ENCODE measurements at places on chromosomes 6 and 20.

DNA sequence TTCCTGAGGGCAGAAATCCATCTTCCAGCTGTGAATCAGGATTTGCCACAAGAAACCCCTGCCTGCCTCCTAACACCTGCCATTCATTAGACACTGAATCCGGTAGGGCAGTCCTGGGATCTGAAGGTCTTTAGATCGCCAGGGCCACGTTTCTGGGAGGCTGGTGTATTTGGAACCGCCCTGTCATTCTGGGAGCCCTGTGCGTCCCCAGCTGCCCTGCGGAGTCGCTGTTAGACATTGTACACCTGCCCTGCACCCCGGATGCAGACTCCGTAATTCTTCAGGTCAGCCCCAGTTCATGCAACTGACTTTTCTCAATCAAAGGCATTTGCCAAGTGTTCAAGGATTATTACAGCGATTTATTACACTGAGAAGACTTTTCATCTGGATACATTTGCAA, 193.2 kb downstream of the TBC1D7 start:
- no peak for DNase-seq

GRCh38 chr20:42857446-42857845, 332.3 kb downstream of the PTPRT start:
- DNase-seq, result no peak

- DNase-seq, result no peak
Observed at GRCh38 chr20:38225900-38226263, 34.7 kb downstream of the KIAA1755 start.

GRCh38 chr6:148864941-148865340, 118.1 kb downstream of the UST start:
- DNase-seq, result no peak

- DNase-seq, result no peak
Observed at GRCh38 chr6:98880486-98880885, 46.1 kb downstream of the POU3F2 start.

- no peak for DNase-seq
Observed at GRCh38 chr6:137780447-137781034, 86.5 kb upstream of the TNFAIP3 start.

- no peak for DNase-seq
Observed at GRCh38 chr20:49866051-49866450, 49.3 kb downstream of the SPATA2 start.

DNA sequence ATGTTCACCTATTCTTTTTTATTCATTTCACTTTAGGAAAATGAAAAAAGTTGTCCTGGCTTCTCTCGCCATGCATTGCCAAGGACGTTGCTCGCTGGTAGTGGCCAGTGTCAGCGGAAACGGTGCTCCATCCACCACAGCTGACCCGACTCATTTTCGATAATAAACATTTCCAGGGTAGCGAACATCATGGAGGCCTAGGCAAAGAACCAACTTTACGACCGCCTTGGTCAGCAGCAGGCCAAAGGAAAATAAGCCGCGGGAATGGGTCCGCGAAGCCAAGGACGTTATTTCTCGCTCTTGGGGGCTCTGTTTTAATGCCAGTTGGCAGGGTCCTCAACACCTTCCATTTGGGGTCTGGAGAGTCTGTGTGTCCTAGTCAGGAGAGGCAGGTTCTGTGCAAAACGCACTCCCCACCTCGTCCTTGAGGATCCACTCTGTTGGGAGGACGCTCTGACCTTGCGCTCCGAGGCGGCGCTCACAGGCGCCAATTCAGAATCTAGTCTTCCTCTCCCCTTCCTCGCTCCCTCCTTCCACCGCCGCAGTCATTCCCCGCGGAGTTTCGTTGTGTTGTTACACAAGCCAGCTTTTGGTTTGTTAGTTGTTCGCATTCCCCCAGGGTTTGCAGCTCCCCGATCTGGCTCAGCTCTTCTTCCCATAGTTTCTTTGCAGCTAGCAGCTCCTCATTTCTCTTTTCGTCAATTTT, 4.1 kb upstream of the PAX1 start:
- DNase-seq, result no peak

GRCh38 chr6:109834595-109835437, 143.3 kb upstream of the GPR6 start:
- no peak for DNase-seq

DNA sequence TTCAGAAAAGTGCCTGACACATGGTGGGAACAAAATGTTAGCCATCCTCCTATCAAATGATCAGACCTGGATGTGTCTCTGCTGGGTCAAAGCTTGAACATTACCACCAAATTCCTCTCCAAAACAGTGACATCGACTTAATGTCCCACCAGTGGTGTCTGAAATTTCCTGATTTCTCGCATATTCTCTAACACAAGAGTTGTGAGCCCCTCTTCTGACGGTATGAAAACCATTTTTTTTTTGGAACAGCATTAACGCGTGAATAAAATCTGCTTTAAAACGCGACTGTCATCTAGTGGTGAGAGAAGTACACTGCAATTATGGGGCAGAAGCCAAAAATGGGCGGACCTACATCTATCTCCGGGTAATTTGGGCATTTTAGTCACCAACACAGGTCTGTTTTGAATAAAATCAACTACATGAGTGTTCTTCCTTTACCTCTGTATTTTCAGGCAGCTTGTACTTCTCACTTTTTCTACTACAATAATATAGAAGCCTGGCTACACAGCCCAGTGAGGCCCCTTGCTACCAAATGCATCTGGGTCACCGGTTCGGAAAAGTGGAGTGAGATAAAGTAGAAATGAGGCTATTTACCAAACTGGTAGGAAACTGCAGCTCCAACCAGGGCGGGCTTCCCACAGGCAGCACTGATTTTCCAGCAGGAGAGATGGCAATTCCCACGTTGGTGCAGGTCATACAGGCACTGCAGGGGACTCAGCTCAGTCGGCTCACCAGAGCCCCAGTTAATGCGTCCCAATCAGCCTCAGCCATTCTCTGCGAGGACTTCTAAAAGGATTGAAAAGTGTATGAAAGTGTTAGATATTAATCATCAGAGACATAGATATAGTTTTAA, 27.4 kb downstream of the MGME1 start:
- DNase-seq, result peak; percentile 54

GRCh38 chr6:139415365-139415764, 40.9 kb upstream of the CITED2 start:
- no peak for DNase-seq

DNA sequence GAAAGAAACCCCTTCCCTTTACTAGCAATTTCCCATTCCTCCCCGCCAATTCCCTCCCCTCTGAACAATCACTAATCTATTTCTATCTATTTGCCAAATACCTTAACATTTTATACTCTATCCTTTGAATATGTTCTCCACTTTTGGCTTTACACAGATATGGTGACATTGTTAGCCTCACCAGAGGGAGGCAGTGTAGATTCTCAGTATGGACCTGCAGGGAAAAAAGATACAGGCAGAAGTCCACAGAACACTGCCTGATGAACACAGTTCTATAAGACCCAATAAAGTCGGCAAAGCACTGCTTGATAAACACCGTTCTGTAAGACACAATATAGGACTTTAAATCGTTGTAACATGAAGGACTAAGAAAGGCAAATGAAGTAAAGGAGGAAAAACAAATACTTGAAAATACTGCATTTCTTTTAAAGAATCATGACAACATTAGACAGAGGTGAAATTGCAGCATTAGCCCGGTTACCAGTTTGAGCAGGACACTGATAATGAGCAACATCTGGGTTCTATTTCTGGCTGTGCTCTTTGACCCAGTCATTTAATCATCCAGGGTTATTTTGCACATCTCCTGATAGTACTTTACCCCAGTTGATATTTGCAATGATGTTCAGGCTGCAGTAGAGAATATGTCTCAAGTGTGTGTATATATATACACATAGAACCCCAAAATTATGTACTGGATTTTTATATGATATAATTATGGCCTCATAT, 296.8 kb downstream of the UTRN start:
- peak; percentile 10 for DNase-seq

GRCh38 chr20:17446171-17446570, 85.0 kb downstream of the BFSP1 start:
- DNase-seq, result no peak

- peak; percentile 69 for DNase-seq
Observed at GRCh38 chr6:35311390-35312075, 13.9 kb downstream of the DEF6 start.

- no peak for DNase-seq
Observed at GRCh38 chr6:17740559-17741220, 34.0 kb upstream of the NUP153 start.

DNA sequence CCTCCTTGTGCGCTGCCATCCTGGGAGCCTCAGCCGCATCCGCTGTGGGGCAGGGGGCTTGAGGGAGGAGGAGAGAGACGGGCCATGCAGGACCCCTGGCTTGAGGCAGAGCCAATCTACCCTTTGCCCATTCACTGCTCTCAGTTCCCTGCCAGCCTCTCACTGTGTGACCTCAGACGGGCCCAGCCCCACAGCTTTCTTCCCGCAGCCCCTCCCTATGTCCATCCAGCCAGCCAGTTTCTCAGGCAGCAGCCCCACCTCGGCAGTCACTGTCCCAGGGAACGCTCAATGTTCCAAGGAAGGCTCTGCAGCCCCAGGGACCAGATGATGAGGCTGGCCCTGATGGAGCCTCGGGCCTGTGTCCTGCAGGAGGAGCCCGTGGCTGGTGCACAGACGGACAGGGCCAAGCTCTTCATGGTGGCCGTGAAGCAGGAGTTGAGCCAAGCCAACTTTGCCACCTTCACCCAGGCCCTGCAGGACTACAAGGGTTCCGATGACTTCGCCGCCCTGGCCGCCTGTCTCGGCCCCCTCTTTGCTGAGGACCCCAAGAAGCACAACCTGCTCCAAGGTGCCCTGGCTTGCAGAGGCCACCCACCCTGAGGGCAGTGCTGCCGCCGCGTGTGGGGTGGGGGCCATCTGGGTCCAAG, 3.9 kb upstream of the TNFRSF6B start:
- no peak for DNase-seq

DNA sequence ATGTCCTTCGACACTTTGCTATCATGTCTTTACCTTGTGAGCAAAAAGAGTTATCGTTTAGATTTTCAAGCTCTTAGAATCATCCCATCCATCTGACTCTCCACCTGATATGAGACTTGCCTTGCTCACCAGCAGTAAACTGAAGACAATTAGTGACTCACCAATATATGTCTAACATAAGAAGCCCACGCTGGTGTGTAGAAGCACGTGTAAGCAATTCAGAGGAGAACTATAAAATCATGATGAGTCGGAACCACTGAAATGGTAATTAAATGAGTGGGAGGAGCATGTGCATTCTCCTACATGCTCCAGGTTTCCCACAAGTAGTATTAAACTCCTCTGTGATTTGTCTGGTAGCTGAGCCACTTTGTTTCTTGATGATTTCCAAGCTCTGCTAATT, 181.6 kb upstream of the RNF217 start:
- no peak for DNase-seq

- DNase-seq, result no peak
Observed at GRCh38 chr6:151236668-151237401, 2.9 kb upstream of the AKAP12 start.

DNA sequence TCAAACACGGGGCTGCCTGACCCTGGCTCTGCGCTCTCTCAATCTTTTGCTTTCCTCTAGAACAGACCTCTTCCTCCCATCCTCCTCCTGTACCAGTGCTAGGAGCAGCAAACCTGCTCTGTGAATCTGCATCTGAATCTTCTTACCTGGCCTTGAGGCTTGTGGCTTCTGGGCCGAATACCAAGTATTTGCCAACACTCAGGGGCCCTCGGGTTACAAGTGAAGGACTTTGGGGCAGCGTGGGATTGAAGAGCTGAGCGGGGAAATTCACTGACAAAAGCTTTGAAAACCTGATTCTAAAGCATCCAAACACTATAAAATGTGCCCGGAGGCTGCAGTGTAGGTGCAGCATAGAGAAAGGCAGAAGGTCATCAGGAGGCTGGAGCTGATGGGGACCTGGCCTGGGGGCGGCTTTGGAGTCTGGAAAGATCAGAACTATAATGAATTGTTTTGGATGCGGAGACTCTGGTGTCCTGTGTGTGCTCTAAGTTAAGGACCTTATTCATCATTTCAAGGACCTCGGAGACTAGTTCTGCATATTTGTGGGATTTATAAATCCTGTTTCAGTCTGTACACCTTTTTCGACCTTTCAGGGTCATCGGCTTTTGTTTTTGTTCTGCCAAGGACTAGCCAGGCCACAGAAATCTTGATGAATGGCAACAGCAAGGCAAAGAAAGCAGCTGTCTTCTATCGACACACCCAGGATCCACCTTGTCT, 16.4 kb upstream of the IGF2R start:
- DNase-seq, result no peak

DNA sequence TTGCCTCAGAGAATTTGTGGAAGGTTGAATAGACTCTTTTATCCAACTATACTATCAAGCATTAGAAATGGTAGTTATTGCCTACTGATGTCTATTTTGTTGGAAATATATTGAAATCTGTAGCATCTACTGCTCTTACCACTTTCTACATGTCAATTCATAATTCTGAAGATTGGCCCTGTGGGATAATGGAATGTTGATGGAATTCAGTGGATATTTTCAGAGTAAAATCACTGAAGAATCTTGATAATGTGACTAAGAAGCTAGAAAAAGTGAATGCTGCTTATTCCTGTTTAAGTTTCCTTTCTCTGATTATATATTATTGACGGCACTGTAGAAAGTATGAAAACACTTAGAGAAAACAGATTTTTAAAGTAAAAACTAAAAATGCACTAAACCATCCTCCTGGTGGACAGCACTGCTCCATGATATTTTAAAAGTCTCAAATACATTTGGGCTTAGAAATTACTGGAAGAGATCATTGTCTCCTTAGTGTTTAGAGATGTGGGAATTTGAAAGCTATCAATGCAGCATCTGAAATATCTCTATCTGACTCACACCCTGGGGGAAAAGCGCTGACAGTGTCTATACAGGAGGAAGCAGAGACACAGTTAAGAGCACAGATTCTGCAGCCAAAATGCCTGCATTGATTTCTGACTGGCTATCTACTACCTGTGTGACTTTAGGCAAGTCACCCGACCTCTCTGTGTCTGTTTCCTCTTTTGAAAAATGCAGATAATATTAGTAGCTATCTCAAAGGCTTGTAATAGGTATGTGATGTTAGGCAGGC, 37.9 kb upstream of the RCAN2 start:
- DNase-seq, result no peak

DNA sequence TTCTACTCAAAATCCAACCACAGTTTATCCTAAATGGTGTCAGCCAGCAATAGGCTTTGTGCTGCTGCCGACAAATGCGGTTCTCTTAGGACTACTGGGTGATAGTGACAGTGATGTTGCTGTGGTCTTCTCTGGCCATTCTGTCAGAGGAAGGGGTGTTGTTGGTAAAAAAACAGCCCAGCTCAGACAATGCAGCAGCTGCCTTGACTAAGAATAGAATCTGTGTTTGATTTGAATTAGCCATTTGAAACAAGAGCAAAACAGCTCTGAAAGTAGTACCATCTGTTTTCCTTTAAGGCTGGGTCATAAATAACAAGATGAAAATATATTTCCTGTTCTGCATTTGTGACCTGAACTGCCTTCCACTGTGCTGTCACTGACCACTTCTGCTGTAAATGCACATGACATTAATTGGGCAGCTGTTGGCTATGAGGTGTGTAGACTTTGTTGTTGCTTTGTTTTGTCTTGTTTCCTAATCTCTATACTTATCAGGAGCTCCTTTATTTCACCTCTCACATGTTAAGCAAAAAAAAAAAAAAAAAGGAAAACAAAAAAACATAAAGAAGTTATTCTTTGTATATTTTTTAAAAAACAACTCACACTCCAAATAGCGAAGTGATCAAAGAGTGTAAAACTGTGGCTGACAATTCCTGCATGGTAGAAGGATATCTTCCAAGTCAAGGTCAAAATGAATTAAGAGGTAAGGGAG, 497.8 kb upstream of the ARID1B start:
- no peak for DNase-seq

Data from CD4-positive, alpha-beta T cell treated with Interleukin-1 beta for 1 hour (primary cell).